ENCODE measurements at places on chromosomes 3 and 15.
A peak's percentile ranks its signal among the peaks of the same experiment; 100 is the strongest.

DNA sequence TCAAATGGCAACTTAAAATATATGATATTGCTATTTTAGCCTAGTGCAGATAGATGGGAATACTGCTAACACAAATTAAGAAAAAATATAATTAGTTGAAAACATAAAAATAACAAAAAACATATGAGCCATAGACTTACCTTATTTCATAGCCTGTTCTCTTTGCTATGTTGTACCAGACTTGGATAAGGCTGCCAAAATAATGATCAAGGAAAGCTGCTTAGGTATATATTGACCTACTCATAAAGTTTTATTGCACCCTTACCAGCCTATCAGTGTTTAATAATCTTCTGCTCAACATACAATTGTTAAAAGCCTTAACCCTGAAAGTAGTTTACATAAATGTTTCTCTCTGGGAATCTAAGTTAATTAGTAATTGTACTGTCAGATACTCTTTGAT is at the start of gene SI:
SI (minus strand) TSS at position 204 of the 400 bp plus-strand sequence. CDS start 2,484 bp downstream, outside the sequence.
- no peak for DNase-seq

GRCh38 chr15:81157195-81157938 is 23.3 kb downstream of the CFAP161 start:
- DNase-seq: no peak

DNA sequence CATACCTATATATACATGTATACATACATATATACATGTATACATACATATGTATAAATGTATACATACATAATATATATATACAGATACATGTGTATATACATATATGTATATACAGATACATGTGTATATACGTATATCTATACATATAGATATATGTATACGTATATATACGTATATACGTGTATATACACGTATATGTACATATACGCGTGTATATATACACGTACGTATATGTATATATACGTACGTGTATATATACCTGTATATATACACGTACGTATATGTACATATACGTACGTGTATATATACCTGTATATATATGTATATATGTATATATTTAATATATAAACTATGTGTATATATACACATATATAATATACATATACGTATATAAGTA is 955.2 kb downstream of the AGBL1 start:
- DNase-seq: no peak

- DNase-seq: no peak
Observed at GRCh38 chr3:197552198-197552597, 3.6 kb downstream of the BDH1 start.

DNA sequence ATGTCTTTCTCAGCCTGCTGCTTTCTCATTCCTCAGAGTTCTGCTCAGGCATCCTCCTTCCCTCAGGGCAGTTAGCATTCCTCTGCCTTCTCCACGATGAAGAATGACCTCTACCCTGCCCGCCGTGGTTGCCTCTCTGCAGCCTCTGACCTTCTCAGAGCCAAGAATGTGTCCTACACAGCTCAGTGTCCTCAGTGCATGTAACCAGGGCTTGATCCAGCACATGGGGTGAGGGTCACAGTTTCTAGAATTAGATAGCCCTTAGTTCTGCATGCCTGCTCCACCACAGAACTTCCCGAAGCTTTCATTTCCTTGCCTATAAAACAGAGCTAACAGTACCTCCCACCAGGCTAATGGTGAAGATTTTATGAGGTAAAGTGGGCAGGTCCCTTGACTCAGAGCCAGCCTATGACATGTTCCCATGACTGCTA is 182.1 kb downstream of the CLSTN2 start:
- no peak for DNase-seq

DNA sequence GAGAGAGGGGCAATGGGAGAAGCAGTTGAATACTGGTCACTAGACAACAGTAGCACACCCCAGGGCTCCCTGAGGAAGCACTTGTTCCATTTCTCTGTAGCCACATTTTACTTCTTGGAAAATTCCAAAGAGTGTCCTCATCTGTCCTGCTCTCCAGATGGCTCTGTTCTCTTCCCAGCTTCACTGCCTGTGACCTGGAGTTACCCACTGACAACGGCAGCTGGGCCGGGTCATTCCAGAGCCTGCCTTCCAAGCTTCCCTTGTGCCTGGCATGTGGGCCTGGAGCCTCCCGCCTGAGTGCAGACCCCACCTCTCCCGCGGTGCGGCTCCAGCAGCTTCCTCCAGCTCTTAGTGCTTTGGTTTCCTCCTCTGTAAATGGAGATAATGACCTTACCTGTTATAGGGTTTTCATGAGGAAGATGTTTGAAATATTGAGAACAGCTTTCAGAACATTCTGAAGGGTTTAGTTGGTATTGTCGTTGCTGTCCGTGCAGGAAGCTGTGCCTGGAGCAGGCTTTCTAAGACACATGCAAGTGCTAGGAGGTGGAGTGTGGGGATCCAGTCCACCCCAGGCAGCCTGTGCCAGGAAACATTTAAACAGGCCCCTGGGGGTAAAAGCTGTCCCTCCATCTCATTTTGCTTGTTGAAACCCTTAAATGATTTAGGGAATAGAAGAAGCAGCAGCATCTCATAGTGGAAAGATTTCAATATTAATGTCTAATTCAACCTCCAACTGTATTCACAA is 24.8 kb downstream of the EFCC1 start:
- DNase-seq: no peak

GRCh38 chr3:167899093-167899492 is 163.6 kb downstream of the SERPINI1 start:
- no peak for DNase-seq

GRCh38 chr15:70596354-70597055 is 166.9 kb downstream of the UACA start:
- peak; percentile 94 for DNase-seq

DNA sequence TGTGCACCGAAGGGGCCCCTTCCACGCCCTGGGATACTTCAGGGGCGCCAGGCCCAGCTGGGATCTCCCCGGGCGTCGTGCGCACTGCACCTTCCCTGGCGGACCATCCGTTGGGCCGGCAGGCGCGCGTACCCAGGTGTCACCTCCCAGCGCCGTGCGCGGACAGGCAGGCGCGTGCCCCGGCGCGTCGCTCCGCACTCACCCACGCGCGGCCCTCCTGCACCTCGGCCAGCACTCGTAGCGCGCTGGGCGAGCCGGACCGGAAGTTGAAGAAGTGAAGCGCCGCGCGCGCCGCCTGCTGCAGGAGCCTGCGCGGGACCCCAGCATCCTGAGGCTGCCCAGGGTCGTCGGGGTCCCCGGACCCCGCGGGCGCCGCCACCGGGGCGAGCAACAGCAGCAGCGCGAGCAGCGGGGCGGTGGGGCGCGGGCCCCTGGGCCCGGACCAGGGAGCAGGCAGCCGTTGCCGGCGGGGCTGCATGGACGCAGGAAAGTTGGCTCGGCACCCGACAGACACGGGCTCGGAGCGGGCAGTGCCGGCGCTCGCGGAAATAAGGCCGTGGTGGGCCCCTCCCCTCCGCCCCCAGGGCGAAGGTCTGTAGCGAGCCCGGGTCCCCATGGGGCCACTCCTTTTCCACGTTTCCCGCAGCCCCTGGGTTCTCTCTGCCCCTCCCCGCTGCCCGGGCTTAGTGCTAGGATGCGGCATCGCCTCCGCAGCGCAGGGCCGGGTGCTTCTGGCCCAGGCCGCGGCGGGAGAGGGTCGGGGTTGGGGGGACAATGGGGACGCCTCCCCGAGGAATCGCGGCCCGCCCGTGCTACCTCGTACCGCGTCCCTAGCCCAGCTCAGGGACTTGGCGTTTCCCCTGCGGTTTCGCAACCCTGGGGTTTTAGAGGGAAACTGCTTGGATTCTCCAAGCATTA is at the start of gene RARRES1:
RARRES1 (minus strand) TSS at position 520 of the 918 bp plus-strand sequence; CDS start at position 478, 42 bp downstream.
- DNase-seq: no peak

GRCh38 chr3:102092617-102093466 is 243.5 kb downstream of the NFKBIZ start:
- DNase-seq: no peak

DNA sequence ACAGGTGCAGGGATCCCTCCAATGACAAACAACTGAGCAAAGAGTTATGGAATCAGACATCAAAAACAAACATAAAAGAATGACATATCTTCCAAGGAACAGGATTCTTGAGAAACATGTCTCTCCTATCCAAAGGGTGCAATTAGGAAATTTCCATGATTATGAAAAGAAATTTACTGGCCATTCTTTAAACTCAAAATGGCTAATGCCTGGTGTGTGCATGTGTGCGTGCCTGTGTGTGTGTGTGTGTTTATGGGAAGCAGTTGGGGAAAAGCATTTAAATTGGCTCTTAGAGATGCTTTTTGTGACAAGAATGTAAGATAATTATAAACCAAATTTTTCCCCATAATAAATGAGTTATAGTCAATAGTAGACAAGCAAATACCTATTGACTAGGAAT is 320.5 kb upstream of the THBS1 start:
- no peak for DNase-seq

DNA sequence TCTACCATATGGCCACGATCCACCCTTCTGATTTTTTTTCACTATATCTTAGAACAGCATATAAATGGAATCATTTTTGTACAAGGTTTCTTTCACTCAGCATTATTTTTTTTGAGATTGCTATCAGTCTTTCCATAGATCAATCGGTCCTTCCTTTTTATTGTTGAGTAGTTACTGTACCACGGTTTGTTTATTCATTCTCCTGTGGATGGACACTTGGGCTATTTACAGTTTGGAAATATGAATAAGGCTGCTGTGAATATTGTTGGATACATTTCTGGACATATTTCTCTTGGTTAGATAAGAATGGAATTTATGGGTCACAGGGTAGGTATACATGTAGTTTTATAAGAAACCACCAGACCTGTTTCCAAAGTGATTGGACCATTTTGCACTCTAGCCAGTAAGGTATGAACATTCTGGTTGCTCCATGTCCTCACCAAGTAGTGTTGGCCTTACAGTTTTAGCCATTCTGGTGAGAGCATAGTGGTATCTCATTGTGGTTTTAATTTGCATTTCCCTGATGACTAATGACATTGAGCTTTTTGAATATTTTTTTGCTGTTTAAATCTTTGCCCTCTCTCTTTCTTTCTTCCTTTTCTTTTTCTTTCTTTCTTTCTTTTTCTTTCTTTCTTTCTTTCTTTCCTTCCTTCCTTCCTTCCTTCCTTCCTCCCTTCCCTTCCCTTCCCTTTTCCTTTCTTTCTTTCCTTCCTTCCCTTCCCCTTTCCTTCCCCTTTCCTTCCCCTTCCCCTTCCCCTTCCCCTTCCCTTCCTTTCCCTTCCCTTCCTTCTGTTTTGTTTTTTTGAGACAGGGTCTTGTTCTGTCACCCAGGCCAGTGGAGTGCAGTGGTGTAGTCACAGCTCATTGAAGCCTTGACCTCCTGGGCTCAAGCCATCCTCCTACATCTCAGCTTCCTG is 49.2 kb downstream of the LRRK1 start:
- DNase-seq: no peak

- DNase-seq: no peak
Observed at GRCh38 chr3:38039101-38039898, at the start of gene DLEC1. Gene DLEC1, plus strand, starts transcription at chr3:38039208. Its CDS starts 18 bp downstream, at chr3:38039226.

DNA sequence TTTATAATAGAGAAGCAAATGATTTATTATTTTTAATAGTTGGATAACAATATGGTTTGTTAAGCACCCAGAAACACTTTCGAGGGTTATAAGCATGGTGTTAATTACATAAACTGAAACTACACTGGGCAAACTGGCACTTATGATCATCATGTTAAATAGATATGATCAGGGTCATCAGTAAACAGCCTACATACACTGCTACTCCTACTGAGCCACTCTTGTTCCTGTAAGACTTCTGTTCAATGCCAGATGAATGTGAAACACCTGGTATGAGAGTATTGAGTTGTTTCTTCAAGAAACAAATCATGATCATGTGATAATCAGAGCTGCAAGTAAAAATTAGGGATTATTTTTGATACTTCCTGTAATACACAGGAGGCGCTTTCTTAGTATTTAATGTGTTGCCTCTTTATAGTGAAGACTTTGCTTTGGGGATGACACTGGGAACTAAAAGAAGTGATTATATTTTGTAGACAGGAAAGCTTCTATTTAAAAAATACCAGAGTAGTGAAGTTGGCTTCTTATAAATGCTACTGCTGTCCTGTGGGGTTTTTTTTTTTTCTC is 32.3 kb upstream of the UTS2B start:
- no peak for DNase-seq

GRCh38 chr3:61264281-61264680 is 13.0 kb upstream of the FHIT start:
- DNase-seq: no peak

GRCh38 chr3:30549600-30549999 is 56.8 kb upstream of the TGFBR2 start:
- DNase-seq: no peak

- peak; percentile 60 for DNase-seq
Observed at GRCh38 chr3:13479332-13479581, 849 bp upstream of the HDAC11 start.

All from urothelium cell line (cell line).